Stimulated activated CD8-positive, alpha-beta memory T cell treated with anti-CD3 and anti-CD28 coated beads, Interleukin-7, amount 100 ng/mL, for 1 hour (primary cell): ENCODE measurements at places on chromosomes 2 and 18.

- no peak for DNase-seq
These were observed 103.0 kb upstream of the STK17B start for GRCh38 chr2:196274387-196274809.

DNA sequence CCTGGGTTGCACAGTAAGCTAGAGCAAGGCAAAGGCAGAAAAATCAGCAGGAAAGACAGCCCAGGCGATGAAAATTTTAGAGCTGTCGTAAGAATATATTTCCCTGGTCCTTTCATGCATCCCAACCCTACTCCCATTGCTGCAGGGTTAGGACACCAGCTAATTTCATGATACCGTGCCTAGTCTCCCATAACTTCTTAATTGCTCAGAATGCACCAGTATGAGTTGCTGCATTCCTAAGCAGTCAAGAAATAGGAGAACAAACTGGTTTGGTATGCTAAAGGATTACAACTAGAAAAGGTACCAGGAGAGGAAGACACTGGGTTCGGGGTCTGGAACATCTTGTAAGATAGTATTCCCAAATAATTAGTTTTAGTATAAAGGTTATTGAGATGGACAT is 269.4 kb upstream of the NRXN1 start:
- no peak for DNase-seq

DNA sequence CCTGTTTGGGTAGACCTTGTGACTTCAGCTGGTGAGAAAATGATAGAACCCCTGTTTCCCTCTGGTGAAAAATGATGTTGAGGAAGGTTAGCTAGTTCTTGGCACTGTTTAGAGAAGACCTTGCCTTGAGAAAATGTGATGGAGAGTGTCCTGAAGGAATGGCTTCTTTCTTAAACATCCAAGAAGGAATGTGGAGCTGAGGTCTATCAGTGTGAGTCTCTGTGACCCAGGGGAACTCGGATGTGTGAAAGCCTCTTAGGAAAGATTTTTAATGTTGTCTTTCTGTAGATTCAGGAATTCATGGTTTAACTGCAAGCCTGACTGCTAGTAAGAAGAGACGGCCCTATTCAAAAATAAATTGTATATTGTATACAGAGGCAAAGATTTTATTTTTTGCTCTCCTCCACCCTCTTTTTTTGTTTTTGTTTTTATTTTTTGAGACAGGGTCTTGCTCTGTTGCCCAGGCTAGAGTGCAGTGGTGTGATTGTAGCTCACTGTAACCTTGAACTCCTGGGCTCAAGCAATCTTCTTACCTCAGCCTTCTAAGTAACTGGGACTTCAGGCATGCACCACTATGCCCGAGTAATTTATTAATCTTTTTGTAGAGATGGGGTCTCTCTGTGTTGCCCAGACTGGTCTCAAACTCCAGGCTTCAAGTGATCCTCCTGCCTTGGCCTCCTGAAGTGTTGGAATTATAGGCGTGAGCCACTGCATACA is 87.5 kb downstream of the ZNF532 start:
- no peak for DNase-seq

DNA sequence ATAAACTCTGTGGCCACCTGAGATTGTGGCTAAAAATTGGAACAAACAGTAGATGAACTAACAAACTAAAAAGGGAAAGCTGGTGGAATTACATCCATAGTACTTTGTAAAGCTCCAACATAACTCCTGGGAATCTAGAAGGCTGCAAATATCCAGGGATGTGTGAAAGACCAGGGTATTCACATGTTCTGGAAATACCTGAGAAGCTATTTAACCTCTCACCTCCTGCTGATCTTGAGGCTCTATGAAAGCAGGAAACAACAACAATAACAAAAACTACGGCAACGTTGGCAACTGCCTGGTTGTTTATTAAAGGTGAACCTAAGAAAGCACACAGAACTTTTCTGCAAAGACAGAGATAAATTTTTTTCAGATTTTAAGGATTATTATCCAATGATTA is 171.3 kb downstream of the CCDC178 start:
- DNase-seq, result no peak

GRCh38 chr2:26400723-26401122 is 997 bp upstream of the DRC1 start:
- no peak for DNase-seq

DNA sequence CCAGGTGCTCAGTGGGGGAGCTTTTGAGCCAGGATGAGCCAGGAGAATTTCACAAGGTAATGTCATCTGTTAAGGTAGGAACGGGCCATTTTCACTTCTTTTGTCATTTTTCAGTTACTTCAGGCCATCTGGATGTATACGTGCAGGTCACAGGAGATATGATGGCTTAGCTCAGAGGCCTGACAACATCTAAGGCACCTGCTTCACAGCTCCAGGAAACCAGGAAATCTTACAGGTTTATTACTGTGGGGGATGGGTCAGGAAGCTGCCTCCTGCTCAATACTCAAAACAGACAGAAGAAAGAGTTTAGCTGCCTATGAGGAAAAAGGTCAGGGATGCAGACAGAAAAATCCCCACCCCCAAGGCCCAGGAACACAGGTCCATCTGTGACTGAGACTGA is 364.3 kb upstream of the LRP1B start:
- no peak for DNase-seq

DNA sequence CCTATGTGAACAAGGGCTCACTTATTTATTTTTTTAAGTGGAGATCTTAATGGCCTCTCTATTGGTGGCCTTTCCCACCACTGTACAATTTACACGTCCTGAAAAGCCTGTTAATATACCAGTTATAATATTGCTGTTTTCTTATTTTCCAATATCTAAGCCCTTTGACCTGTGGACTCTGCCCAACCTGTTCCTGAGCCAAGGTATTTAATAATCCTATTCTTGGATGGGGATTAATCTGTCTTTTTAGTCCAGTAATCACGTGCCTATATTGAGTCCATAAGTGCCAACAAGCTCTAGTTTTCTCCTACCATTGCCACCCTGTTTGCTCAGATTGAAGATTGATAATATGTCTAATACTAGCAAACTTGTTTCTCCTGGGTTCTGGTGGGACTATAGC is 42.7 kb downstream of the MBD5 start:
- no peak for DNase-seq

DNA sequence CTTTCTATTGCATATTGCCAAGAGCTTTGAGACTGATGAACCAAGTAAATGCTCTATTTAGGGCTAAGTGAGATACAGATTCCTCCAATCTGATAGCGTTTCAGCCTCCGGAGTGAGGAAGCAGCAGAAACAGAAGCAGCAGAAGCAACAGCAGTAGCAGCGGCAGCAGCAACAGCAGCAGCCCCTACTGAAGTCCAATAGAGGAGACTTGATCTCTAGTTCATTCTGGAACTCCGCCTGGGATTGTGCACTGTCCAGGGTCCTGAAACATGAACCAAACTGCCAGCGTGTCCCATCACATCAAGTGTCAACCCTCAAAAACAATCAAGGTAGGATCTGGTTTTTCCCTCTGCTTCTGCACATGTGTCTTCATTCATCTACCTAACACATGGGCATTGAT is at the start of gene DPP10:
DPP10 (plus strand) TSS at position 132 of the 400 bp plus-strand sequence.
- DNase-seq, result no peak

DNA sequence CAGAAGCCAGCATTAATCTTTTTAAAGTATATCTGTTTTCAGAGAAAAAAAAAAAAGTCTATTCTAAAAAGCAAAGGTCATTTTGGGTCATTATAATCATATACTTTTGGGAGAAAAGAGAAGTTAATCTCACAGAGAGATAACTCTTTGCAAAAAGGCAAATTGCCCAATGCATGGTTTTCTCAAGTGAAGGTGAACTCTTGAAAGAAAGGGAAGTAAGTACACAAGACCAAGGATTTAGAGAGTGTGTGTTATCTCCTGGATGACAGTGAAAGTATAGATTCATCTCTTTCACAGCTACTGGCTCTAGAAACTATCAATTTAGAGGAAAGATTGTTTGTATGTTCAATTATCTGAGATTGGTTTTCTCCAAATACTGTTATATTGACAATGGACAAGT is 151.4 kb downstream of the CD8B2 start:
- DNase-seq, result no peak

DNA sequence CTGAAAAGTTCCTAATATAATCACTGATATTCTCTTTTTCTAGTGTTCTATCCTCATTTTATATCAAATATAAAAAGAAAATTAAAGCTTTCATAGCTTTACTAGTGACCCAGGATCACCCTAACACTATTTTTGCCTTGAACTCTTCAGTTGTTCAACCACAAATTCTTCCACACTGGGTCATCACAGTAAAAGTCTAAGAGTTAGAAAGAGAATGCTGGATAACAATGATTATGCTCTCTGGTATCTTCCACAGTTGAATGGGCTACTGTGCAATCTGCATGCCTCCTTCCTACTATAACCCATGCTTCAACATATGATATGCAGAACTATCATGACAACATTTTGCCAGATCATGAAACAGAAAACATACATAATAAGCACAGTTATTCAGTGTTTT is 32.3 kb downstream of the CHN1 start:
- DNase-seq, result no peak

- no peak for DNase-seq
These were observed 51.7 kb downstream of the KCNIP3 start for GRCh38 chr2:95348609-95349567.

DNA sequence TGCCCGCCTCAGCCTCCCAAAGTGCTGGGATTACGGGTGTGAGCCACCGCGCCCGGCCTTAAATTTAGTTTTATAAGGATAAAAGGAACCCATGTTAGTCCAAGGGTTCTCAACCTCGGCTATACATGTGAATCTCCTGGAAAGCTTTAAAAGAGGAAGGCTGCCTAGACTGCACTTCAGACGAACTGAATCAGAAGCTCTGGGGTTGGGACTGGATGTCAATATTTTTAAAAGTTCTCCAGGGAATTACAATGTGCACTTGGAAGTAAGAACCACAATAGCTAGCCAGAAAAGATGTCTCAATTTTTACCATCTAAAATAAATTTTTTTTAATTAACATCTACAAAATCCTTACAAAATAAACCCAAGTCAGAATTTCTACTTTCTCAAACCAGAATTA is 10.1 kb downstream of the LMAN2L start:
- no peak for DNase-seq

DNA sequence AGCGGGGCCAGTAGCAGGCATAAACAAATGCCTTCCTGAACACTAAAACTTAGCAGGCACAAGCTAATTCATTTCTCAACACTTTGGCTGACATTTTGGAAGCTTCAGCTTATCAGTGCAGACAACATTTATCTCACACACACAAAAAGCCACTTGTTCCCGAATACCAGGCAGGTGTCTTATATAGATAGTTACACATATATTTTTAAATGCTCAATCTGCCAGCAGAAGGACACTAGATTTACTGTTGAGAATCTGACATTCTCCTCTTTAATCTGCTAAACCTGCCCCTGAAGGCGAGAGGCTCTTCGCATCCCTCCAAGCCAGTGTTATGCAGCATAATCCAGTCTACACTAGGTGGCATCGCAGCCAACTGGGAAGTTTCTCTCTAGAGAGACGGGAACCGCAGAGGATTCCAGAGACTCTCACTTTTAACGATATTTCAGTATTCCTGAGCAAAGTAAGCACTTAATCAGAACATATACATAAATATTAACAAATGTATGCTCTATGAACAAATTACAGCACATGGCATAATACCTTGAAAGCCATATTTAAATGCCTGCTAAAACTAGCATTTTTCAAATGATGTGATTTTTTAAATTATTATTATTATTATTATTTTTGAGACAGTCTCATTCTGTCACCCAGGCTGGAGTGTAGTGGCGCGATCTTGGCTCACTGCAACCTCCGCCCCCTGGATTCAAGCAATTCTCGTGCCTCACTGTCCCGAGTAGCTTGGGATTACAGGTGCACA is 90.2 kb upstream of the SCG2 start:
- DNase-seq, result no peak

DNA sequence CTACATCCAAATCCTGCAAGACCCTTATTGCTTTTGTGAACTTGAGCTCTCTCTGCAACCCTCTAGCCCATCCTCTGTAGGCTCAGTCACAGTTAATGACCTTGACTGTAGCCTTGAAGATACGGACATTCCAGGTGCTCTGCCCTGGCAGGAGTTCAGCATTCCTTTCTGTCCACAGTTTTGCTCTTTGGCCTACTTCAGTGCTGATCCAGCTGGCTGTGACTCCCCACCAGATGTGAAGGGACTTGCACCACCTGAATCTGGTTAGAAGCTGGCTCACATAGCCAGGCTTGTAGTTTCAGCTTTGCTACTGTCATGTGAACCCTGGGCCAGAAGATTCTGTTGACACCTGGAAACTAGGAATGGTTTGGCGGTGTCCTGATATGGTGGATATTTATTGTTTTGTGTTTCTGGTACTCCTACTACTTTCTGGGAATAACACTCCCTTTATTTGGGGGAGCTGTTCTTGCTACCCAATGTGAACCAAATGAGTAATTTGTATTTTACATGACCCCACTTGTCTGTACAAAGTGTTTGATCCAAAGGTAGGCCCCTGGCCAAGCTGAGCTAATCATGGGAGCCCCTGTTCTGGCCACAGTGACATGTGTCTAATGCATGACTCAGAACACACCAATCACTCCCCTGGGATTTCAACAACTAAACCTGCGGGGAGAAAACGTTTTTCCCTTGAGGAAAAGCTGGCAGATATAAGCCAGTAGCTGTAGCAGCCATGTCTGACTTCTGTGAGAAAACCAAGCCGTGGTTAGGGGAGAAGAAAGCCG is 73.4 kb downstream of the CDCA7 start:
- DNase-seq, result no peak

- no peak for DNase-seq
These were observed 950.6 kb downstream of the DCDC2C start for GRCh38 chr2:4653991-4654390.

GRCh38 chr18:63858456-63858855 is 29.0 kb upstream of the SERPINB2 start:
- DNase-seq, result no peak

GRCh38 chr2:231489990-231490389 is 25.7 kb upstream of the NCL start:
- no peak for DNase-seq

GRCh38 chr18:13543144-13543543 is 183.2 kb downstream of the FAM210A start:
- DNase-seq, result no peak

DNA sequence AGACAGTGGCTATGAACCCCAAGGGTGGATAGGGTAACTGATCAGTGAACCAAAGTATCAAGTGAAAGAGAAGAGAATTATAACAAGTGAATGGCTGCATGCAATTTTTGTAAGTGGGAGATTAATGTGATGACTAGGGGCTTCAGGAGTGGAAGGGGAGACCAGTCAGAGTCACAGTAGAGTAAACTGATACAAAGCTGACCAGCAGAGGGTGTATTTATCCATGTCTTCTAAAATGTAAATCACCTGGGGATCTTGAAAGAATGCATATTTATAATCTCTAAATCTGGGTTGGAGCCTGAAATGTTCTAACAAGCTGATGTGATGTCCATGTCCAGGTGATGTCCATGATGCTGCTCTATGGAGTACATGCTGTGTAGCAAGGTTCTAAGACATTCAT is 1351.3 kb upstream of the CHAC2 start:
- DNase-seq, result no peak

DNA sequence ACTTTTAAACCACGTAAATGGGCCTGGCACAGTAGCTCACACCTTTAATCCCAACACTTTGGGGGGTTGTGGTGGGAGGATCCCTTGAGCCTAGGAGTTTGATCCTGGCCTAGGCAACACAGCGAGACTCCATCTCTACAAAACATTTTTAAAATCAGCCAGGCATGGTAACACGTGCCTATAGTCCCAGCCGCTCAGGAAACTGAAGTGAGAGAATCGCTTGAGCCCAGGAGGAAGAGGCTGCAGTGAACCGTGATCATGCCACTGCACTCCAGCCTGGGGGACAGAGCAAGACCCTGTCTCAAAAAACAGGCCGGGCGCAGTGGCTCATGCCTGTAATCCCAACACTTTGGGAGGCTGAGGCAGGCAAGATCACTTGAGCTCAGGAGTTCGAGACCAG is 12.2 kb downstream of the ROCK1 start:
- no peak for DNase-seq
